Stimulated activated CD4-positive, alpha-beta T cell treated with anti-CD3 and anti-CD28 coated beads, Interleukin-2, amount 100 ng/mL, for 48 hours (primary cell): ENCODE measurements at places on chromosomes 1 and 21.

DNA sequence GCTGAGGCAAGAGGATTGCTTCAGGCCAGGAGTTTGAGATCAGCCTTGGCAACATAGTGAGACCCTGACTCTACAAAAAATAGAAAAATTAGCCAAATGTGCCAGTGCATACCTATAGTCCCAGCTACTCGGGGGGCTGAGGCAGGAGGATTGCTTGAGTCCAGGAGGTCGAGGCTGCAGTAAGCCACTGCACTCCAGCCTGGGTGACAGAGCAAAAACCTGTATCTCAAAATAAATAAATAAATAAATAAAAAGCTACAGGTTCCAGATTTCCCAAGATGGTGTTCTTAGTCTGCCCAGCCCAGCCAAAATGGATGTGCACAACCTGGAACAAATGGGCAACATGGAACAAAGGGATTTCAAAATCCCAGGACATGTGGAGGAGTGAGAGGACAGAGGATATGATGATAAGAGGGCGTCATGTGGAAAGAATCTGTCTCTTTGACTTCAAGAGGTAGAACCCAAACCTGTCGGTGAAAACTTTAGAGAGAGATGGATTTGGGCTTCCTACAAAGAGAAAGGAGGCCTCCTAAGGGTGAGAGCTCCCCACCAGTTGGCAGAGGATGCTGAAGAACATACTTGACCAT is 3.2 kb downstream of the EDARADD start:
- no peak for DNase-seq

DNA sequence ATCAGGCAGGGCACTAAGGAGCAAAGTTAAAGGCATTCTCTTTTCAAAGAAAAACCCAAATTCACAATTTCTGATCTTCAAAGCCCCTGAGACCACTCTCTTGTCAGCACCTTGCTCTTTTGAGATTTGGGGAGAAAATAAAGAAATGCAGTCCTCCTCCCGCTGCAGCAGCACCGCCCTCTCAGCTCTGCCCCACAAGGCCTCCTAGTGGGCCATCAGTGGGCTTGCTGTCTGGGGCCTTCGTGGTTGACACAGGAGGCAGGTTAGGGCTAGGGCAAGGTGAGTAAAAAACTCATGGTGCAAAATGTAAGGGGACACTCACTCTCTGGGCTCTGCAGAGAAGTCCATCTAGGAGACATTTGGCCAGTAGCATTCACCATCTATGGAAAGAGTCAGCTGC is 67.4 kb upstream of the CTTNBP2NL start:
- no peak for DNase-seq

DNA sequence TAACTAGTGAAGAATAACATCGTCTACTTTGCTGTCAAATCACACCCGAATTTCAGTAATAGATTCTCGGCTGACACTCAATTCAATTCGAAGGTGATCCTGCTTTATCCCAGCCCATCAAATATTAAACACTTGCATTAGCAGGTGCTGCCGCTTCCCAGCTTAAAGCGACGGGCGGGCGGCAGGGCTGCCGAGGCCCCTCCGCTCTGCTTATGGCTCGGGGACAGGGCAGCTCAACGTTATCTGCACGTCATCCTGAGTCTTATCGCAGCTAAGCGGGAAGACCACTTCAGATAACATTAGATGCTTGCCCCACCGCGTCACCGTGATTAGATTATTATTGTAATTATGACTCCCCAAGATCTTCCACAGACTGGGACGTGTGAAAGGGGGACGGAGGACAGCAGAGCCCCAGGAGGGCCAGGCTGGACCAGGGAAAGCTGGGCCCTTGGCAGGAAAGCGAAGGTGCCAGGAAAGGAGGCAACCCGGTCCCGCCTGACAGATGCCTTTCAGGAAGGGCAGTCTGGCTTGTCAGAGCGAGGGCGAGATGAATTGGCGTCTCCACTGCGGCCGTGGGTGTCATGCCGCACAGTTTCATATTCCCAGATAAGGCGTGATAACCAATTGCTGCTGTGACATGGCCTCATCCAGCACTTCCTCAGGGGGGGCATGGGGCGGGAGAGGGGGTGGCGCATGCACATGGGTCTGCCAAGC is 37.0 kb downstream of the DMAP1 start:
- DNase-seq = no peak

DNA sequence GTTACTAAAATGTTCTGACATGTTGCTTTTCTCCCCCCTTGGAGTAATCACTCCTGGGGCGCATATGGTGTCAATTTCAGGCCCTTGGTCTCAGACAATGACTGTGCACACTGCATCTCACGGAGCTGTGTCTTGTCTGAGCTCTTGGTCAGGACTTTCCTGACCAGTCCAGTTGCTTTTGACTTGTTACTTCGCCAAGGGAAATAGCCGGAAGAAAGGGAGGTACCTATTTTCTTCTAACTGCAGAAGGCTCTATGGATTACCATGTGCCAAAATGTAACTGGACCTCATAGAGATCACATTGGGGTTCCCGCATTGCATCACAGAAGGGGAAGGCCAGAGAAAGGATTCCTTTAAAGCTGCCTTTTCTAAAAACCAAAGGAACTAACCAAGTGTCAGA is 68.6 kb downstream of the SPAG17 start:
- no peak for DNase-seq

DNA sequence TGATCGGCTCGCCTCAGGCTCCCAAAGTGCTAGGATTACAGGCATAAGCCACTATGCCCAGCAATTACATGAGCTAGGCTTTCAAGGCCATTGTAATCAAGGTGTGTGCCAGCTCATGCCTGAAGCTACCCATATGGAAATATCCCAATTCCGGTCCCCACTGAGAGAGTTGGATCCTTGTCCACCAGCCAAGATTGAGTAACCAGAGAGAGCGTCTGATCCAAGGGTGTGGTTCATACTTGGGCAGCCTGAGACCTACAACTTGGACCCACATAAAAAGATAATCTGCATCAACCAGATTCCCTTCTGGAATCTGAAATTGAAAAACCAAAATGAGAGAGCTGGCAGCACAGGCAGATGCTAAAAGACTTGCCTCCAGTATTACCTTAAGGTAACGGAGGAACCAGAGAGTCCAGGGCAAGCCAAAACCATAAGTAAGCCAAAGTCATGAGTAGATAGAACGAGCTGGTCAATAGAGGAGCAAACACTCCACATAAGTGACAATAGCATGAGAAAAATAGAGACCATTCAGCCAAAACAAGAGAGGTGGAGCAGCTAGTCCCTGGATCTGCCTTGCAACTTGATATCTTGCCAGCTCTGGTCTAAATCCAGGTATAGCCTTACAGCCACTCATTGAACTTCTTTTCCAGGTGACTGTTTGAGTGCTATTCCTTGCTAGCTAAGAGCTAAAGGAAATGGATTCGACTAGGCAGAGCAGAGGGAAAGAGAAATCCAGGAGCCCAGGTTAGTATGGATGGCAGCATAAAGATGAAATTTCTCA is 63.8 kb upstream of the ATP1A1 start:
- no peak for DNase-seq

GRCh38 chr1:154352581-154353459 is 27.5 kb downstream of the ATP8B2 start:
- peak; percentile 30 for DNase-seq

DNA sequence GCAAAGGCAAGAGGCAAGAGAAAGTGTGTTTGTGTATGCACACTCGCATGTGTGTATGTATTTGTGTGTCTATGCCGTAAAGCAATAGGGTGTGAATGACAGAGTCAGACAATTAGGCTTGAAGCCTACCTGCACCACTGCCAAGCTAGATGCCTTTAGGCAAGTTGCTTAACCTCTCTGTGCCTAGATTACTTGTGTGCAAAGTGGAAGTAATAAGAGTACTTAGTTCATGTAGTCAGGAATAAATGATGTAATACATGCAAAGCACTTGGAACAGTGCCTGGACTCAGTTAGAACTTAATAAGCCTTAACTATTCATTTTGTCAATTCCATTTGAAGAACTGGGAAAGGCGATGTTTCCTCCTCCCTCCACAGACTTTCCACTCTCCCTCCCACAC is 31.7 kb downstream of the LAMB3 start:
- DNase-seq = no peak

- no peak for DNase-seq
These were observed 38.4 kb downstream of the C1orf216 start for GRCh38 chr1:35680271-35680670.

DNA sequence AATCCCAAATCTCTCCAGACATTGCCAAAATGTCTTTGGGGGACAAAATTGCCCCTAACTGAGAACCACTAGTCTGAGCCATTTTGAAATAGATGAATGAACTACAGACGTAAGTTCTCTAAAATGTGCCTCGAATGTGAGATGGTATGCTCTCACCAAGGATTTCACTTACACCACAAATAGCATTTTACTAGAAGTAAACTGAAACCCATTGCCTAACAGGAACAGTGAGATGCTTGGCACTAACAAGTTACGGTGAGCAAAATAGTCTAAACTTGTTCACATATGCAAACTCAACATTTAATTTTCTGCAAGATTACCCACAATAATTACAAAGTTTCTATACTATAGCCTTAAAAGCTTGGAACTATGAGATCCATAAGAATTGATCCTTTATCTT is 343.6 kb upstream of the ESRRG start:
- no peak for DNase-seq

GRCh38 chr21:37119421-37120218 is 46.6 kb downstream of the TTC3 start:
- DNase-seq = no peak

- DNase-seq = no peak
These were observed 46.5 kb downstream of the KCNAB2 start for GRCh38 chr1:6092211-6092610.

- no peak for DNase-seq
These were observed 28.7 kb downstream of the PSMB4 start for GRCh38 chr1:151428068-151428467.

DNA sequence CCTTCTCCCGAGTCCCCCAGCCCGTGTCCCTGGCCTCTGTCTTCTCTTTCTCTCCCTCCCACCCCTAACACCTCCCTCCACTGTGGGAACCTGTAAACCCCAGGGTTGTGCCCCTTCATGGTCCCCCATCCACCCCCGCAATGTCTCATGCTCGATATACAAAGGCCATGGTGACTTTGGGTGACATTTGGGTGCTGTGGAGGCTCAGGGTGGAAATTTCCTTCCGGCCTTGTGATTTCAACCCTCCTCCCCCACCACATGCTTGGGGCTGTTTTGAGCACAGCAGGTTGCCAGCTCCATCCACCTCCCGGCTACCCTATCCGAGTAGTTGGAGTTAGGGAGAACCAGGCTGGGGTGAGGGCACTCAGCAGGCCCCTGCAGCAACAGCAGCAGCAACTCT is 25.7 kb upstream of the VPS13D start:
- DNase-seq = peak; percentile 46

DNA sequence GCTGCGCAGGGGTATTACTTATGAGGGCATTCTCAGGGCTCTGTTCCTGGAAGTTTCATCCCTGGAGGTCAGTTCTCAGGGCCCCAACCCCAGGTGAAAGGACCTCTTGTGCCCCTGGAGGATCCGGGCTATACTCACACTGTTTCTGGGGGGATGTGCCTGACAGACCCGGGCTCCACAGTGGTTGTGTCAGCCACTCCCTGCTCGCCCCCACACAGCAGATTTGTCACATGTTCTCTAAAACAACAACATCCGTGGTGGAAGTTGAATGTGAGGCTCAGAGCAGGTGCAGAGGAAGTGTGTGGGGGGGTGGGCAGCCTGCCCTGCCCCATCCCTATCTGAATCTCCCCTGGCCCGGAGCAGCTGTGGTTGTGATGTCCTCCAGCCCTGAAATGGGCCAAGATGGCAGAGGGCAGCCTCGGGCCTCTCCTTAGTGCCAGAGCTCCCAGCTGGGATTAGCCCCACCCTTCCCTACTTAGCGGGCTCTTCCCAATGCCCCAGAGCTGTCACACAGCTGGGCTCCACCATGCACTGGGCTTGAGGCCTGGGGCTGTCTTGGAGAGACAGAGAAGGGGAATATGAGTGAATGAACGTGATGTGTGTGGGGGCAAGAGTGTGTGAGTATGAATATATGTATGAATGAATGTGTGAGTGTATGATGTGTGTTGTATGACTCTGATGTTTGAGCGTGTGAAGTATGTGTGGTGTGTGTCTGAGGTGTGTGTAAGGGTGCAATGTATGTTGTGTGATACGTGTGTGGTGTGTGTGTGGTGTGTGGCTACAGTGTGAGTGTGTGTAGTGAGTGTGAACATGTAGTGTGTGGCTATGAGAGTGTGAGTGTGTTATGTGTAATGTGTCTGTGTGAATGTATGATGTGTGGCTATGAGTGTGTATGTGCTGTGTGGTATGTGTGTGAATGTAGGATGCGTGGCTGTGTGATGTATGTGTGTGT is 1.5 kb upstream of the FCMR start:
- peak; percentile 61 for DNase-seq

- DNase-seq = no peak
These were observed 50.7 kb upstream of the SPOCD1 start for GRCh38 chr1:31866450-31867032.

DNA sequence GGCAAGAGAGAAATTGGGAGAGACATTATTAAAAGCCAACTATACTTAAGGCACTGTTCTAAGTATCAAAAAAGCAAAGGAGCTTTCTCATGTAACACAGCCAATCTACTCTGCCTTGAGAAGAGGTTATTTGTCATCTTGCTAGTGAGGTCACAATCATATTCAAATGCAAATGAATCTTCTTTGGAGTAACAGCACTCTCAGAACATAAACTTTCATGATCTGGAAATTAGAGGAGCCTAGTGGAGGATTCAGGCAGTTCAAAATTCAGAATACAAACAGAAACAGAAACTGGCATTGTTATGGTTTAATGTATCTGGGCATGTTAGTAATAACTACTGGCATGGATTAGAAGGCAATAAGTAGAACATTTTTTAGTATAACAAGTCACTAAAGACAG is 57.4 kb downstream of the ARID4B start:
- DNase-seq = no peak

DNA sequence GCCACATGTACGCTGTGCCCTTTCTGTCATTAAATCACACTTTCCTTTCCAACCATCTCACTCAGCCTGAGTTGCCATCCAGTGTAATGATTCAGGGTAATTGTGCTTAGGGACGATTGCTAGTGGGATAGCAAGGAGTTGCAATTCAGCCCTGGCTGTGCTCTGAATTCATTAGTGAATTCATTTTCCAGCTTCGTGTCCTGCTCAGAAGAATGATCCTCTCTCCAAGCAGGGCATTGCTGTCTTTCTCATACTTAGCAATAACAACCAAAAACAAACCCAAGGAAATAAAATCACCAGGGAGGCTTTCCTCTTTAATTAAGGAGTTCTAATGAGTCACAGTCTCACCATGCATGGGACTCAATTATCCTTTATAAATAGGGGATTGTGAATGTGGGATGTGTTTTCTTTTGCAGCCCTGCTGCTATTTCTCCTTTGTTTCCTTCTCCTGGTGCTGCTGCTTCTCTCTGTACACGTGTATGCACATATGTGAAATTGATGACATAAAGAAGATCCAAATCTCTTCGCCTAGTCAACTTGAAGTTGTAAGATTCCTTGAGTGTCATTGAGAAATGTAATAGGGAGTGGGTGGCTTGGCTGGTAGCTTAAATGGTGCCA is 167.0 kb downstream of the TSEN15 start:
- DNase-seq = no peak

- DNase-seq = no peak
These were observed 50.8 kb downstream of the CAPN9 start for GRCh38 chr1:230797942-230798365.

DNA sequence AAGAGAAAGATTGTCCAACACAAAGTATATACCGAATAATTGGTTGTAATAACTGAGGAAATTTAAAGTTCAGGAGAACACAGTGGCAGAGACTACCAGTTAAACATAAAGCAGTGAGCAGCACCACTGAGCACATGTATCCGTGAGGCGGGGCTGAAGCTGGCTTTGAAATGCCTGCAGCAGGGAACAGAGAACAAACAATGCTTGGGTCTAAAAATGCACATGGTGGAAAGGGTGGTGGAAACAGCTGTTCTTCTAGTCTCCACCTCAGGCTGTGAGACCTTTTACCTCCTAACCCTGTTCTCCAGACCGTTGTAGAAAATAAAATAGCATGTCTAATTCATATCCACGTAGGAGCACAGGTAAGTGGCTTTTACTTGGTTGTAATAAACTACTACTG is 7.7 kb upstream of the GNG4 start:
- DNase-seq = no peak
